AG09309 (cell line): ENCODE measurements at places on chromosomes 3 and 15.

DNA sequence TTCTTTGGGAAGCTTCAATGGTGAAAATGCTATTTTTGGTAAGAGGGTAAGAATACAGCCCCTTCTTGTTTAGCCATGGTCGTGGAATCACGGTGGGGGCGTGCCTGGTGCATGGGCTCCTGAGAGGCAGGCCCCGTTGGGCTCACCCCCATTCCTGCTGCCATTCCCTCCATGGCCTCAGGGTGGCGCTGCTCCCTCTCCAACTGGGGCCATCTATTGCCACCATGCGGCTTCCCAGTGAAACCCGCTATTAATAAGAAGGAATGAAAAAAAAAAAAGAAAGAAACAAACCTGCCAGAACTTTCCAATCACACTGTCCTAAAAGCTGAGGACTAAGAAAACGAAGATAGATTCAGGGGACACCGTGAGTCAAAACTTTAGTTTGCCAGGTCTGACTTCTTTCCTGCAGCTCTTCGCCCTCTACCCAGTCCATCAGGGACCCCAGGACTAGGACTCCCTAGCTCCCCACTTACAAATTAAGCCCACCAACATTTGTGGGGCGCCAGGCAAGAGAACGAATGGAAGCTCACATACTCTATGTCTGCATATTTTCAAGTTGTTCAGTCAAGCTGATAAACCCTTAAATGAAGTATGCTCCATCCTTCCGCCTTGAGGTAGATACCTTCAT, 30.6 kb upstream of the ABHD2 start:
- DNase-seq = no peak

- no peak for DNase-seq
Observed at GRCh38 chr15:40756938-40757337, 1.9 kb upstream of the RMDN3 start.

DNA sequence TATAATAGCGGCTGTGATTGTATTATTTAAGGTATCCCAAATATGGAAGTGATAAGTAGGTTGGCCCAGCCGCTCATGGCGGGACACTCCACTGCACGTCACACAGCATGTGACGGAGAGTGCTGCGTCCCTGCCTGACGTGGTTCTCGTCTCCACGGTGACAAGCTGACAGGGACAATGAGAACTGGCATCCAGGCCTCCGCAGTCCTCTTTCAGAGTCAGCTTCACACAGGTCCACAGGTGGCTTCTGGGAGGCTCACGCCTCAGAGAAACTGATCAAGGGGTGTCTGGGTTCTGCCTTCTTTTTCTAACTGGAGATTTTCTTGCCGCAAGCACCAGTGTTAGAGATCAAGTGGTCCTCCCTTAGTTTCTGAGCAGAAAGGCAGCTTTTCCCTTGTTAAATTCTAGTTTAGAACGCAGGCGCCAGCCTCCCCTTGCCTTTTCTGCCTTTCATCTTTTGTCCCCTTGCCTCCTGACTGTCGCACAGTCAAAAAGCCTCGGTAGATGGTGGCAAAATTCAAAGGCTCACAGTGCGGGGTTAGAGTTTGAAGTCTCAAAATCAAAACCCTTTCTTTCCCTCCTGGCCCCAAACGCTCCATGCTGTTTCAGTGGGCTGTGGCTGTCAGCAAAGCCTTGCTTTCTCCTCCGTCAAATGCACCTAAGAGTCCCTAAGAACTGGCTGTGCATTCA, 120.9 kb downstream of the ATP10A start:
- no peak for DNase-seq

- DNase-seq = no peak
Observed at GRCh38 chr3:122318620-122319019, 6.4 kb upstream of the CSTA start.

DNA sequence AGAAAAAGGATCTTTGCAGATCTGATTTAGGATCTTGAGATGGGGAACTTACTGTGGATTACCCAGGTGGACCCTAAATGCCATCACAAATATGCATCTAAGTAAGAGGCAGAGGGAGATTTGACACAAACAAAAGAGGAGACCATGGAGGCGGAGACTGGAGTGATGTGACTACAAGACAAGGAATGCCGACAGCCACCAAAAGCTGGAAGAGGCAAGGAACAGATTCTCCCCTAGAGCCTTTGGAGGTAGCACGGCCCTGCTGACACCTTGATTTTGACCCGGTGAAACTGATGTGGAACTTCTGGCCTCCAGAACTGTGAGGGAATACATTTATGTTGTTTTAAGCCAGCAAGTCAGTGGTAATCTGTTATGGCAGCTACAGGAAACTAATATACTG, 44.0 kb downstream of the GASK1A start:
- DNase-seq = no peak

- no peak for DNase-seq
Observed at GRCh38 chr15:80836223-80836622, 57.1 kb downstream of the CEMIP start.

GRCh38 chr3:134008630-134009156, 21.0 kb downstream of the SLCO2A1 start:
- DNase-seq = peak; percentile 67

DNA sequence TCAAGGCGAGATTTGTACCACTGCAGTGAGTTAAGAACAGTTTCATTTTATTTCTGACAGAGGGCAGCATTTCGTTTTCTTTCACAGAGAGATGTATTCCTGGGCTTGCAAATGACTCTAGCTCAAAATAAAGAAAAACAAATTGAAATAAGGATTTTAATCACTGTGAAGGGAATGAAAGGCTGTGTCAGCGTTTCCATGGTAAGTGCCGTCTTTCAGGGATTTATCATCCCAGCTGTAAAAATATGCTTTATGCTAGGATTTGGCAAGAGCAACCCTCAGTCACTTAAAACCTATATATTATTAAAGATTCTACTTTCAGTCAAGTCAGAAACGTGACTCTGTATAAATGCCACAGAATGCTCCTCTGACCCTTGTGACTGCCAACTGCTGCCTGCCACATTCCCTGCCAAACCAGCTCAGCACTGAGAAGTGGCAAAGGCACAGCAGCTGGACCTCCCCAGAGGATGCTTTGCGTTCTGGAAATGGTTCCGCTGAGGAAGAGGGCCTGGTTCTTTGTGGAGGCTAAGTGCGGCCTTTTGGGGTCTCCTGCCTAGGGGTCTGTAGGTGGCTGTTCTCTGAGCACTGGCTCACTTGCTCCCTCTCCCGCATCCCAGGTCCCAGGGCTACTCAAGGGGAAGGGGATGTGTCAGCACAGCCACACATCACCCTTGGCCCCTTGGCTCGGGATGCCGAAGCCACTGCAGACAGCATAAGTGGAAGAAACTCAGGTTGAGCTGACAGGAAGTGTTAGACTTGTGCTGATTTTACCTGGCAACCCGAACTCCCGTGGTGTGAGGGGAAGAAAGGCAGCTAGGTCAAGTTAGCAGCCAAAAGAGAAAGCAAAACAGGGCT, 56.6 kb upstream of the POMGNT2 start:
- peak; percentile 66 for DNase-seq

DNA sequence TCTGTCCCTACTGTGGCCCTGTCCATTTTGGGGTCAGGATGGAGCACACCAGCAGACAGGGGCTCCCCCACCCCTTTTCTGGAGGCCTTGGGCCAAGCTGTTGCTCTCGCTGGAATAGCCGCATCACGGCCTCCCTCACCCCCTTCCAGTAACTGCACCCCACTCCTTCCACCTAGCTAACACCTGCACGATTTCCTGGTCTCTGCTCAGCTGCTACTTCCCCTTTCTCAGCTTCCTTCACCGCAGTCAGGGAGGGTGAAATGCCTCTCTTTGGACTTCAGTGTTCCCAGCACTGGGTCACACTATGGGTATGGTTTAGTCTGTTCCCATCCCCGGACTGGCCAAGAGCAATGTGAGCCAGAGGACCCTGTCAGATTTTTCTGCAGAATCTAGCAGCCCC, 400.2 kb downstream of the MCTP2 start:
- no peak for DNase-seq

DNA sequence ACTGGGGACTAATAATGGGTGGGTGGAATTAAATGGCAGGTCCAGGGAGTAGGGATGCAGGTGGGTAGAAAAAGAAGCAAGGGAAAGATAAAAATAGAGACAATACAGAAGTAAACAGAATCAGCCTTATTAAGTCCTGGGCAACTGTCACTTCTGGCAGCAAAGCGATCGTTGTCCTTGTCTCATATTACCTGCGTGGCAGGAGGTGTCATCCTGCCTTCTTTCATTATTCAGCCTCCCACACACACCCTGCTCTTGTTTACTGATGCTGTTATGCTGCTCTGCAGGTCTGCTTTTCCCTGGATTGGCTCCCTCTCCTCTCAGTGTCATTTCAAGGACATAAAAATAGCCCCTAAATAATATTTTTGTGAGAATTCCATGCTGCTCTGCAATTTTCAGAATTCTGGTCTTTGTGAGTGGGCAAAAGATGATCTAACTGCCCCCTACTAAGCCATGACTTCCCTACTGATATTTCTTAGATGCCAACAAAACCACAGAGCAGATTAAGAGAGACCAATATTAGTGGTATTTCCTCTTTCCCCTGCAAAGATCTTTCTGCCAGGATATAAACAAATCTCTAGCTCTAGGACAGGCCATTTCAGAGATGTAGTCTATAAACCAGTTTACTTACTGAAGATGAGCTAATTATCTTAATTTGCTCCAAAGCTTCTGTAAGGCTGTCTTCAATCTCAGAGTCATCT, 8.5 kb downstream of the VEPH1 start:
- no peak for DNase-seq

DNA sequence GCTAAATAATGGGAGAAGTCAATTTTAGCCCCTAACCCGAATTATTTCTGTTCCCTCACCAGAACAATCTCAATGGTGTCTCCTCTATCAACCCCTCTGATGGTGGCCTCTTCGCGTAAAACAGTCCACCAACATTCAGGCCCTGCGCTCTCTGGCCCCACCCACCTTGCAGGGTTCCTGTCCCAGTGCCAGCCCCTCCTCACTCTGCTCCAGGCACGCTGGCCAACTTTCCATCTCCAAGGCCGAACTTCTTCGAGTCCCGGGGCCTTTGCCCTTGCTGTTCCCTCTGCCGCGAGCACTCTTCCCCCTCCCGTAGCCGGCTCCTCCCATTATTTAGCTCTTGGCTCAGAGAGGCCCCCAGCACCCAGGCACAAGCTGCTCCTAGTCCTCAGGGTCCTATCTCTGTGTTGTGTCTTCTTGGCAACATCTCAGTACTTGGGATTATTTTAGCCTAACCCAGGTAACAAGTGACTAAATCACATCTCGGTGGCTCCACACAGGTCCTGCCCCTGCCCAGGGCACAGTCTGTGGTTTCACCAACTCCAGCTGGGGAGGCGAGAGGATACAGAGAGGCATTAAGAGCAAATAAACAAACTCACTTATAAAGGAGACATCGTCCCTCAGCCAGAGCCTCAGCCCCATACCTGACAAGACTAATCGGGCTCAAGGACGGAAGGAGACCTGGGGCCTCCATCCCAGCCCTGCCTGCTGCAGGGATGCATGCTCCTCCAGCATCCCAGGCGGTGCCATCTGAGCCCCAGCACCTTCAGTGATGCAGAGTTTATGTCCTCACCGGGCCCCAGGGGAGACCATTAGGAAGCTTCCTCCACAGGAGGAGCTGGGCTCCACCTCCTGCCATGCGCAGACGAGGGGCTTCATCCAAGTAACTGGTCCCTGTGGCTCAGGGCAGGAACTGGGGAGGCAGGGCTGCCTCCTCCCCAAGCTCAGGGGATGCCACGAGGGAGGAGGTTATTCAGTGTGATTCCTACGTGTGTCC, 19.7 kb upstream of the IQSEC1 start:
- DNase-seq = no peak

DNA sequence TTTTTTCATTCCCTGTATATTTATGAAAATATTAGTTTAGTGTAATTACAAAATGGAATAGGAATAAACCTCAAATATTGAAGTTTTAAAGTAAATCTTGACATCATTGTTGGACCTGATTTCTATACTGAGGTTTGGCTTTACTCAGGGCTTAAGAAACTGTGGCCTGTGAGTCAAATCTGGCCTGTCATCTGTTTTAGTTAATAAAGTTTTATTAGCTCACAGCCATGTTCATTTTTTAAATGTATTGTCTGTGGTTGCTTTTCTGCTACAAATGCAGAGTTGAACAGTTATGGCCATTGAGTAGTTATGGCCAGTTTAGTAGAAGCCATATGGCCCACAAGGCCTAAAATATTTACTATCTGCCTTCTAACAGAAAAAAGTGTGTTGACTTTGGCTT, 80.7 kb downstream of the DIPK2A start:
- no peak for DNase-seq

- no peak for DNase-seq
Observed at GRCh38 chr3:65277798-65278197, 590.0 kb upstream of the ADAMTS9 start.

DNA sequence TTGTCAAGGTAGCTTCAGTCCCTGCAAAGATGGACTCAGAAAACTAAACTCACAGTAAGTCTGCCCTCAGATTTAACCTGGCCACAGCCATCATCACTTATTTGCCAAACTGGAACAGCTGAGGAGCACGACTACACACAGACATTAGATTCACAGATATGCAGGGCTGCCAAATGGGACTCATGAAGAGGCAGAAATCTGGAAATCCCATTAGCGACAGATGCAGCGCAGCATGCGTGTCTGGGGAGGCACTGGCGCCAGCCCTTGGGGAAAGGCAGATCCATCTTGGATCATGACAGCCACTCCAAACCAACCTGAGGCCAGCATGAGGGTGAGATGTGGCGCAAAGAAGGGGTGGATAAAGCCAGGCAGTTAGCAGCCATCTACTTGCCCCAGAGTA, 160.7 kb upstream of the TSC22D2 start:
- DNase-seq = no peak
